8988T (cell line): ENCODE measurements at places on chromosomes 7 and 10.

DNA sequence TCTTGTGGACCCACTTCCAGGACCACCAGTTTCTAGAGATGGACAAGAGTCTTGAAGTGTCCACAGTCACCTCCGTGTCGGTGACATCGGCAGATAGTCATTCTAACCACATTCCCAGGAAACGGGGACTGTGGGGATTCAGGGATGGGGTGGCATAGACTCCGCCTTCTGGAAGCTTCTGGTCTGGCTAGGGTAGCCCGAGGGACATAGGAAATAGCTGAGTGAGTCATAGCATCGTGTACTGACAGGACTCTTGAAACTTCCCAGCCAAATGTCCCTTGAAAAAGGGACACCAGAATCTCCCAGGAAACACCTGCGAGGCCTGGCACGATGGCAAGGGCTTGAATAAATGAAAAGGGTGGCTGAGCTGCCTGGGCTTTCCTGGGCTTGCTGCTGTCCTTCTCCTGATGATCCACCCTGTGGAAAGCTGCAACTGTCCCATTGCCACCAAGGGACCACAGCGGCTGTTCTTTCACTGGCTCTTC, 84.1 kb upstream of the LRRC4 start:
- DNase-seq = no peak

DNA sequence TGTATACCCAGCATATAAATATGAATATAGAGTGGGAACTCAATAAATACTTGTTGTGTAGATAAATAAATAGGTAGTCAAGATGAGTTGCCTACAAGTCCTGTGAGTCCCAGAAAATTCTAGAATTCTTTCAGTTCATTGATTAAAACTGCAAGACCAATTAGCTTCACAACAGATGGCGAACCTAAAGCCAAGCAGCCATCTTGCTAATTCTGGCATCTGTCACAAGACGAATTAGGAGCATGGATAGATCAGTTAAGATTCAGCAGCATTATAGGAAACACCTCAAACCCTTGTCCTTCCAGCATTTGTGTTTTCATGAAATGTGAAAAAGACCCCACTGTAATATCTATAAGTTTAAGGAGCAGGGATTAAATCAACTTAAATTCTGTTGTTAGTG, 552.7 kb downstream of the MAGI2 start:
- DNase-seq = no peak

GRCh38 chr10:43126759-43127424, 11.4 kb upstream of the CSGALNACT2 start:
- no peak for DNase-seq

GRCh38 chr10:46291817-46292572, 5.2 kb downstream of the ANTXRL start:
- DNase-seq = no peak

GRCh38 chr7:36304099-36304425, 85.6 kb upstream of the ANLN start:
- no peak for DNase-seq
